ENCODE measurements at places on chromosomes 7 and 10.
A peak's percentile ranks its signal among the peaks of the same experiment; 100 is the strongest.

DNA sequence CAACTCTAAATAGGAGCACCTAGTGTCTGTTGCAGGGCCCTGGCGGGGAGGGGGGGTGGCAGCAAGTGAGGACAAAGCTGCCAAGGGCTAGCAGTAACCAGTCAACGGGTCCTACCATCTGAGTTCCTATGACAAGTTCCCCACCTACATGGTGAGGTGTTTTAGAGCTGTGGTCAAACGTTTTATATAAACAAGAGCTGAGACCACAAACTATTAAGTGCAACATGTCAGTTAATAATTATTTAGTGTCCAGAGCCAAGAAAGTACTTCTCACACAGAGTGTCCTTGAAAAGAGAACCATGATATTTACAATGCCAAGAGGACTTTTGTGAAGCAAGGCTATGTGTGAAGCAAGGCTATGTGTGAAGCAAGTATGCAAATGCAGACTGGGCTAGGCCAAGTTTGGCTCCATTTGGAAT is 434.7 kb downstream of the TNS3 start:
- DNase-seq, result no peak

GRCh38 chr10:110818311-110819256 is 53.1 kb upstream of the PDCD4 start:
- no peak for DNase-seq

- no peak for DNase-seq
Observed at GRCh38 chr7:14069961-14070360, 80.5 kb upstream of the ETV1 start.

- no peak for DNase-seq
Observed at GRCh38 chr7:22320416-22320815, 36.5 kb downstream of the RAPGEF5 start.

DNA sequence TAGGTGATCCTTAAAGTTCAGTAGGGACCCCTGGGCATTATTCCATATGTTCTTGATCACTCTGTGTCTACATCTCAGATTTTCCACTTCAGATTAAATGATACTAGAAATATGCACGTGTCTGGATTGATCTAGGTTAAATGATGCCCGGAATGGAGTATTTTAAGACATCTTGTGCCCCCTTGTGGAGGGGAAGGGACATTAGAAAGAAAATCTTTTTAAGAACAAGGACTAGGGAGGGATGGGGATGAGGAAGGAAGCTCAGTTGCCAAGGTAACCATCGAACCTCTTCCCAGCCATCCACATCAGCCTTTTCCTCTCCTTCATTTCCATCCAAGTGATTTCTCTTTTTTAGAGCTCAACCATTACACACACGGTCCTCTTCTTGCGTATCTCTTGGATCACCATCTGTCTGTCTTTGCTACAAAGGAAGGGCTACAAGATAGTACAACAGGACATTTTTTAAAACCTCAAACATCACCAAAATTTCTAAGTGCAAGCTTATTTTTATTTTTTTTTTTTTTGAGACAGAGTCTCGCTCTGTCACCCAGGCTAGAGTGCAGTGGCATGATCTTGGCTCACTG is 40.5 kb downstream of the PRSS2 start:
- DNase-seq, result no peak

GRCh38 chr10:20976891-20977290 is 79.8 kb upstream of the NEBL start:
- DNase-seq, result no peak

DNA sequence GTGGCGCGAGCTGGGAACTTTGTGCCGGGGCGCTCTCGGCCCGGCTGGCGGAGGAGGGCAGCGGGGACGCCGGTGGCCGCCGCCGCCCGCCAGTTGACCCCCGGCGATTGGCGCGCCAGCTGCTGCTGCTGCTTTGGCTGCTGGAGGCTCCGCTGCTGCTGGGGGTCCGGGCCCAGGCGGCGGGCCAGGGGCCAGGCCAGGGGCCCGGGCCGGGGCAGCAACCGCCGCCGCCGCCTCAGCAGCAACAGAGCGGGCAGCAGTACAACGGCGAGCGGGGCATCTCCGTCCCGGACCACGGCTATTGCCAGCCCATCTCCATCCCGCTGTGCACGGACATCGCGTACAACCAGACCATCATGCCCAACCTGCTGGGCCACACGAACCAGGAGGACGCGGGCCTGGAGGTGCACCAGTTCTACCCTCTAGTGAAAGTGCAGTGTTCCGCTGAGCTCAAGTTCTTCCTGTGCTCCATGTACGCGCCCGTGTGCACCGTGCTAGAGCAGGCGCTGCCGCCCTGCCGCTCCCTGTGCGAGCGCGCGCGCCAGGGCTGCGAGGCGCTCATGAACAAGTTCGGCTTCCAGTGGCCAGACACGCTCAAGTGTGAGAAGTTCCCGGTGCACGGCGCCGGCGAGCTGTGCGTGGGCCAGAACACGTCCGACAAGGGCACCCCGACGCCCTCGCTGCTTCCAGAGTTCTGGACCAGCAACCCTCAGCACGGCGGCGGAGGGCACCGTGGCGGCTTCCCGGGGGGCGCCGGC is 870 bp downstream of the FZD1 start:
- peak; percentile 12 for DNase-seq

GRCh38 chr7:141072548-141073172 is 1.2 kb upstream of the TMEM178B start:
- DNase-seq, result peak; percentile 53

GRCh38 chr10:84200537-84201243 is 6.4 kb downstream of the CDHR1 start:
- DNase-seq, result no peak

- DNase-seq, result no peak
Observed at GRCh38 chr10:114831186-114831867, 9.7 kb downstream of the FHIP2A start.

GRCh38 chr7:142153400-142153799 is 41.9 kb downstream of the MGAM2 start:
- no peak for DNase-seq

DNA sequence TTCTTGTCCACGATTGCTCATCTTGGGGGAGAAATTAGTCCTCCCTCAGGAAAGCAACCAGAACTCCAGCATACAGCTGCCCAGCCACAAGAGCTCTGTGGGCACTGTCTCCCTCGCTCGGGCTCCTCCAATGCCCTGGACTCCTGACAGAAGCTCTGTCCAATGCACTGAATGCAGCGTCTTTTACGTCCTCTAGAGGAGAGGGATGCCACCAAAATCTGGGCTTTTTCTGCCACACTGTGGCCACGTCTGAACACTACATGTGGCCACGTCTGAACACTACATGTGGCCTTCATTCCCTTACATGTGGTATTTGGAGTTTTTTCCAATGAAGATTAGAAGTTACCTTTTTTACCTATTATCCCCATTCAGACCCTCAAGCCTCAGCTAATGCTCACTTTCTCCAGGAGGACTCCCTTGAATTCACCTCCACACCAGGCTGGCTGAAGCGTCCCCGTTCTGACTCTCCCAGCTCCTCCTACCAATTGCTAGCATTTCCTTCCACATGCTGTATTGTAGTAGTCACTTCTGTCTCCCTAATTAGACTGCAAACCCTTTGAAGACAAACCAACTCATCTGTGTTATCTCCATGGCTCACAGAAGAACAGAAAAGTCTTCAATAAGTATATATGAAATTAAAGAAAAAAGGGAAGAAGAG is 134.3 kb upstream of the PDE1C start:
- DNase-seq, result no peak

GRCh38 chr10:93124580-93125318 is 51.1 kb downstream of the CYP26A1 start:
- no peak for DNase-seq

- no peak for DNase-seq
Observed at GRCh38 chr7:151454305-151454704, 14.4 kb upstream of the CRYGN start.

DNA sequence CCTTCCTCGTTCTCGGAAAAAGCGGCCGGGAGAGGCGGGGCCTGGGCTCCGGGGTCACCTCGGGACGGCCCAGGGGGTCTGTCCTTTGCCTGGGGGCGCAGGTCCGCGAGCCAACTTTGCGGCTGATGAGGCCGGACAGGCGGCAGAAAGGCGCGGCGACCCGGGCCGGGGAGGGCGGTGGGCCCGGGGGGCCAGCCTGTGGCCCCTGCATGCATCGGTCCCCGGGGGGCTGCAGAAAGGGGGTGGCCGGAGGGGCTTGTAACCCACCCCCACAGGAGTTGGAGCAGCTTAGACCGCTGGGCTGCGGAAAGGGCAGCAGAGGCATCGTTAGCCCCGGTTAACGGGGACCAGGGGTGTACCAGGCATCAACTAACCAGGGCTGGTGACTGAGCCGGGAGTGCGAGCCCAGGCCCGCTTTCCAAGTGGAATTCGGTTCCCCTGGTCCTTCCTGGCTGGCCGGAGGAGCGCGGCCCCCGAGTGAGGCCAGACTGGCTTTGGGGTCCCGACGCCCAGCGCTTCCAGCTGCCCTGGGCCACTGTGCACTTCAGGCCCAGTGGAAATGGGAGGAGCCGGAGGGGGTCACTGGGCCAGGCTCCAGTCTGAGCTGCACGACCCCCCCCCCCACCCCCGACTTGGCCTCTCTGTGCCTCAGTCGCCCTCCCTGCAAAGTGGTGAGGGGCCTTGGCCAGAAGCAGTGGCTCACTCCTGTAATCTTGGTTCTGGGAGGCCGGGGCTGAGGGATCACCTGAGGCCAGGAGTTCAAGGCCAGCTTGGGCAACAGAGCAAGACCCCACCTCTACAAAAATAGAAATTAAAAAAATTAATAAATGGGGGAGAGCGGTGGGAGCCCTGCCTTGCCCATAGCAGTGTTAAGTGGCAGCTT is 919 bp downstream of the SLC29A4 start:
- DNase-seq, result no peak

GRCh38 chr7:2810682-2811415 is 33.3 kb downstream of the GNA12 start:
- no peak for DNase-seq

DNA sequence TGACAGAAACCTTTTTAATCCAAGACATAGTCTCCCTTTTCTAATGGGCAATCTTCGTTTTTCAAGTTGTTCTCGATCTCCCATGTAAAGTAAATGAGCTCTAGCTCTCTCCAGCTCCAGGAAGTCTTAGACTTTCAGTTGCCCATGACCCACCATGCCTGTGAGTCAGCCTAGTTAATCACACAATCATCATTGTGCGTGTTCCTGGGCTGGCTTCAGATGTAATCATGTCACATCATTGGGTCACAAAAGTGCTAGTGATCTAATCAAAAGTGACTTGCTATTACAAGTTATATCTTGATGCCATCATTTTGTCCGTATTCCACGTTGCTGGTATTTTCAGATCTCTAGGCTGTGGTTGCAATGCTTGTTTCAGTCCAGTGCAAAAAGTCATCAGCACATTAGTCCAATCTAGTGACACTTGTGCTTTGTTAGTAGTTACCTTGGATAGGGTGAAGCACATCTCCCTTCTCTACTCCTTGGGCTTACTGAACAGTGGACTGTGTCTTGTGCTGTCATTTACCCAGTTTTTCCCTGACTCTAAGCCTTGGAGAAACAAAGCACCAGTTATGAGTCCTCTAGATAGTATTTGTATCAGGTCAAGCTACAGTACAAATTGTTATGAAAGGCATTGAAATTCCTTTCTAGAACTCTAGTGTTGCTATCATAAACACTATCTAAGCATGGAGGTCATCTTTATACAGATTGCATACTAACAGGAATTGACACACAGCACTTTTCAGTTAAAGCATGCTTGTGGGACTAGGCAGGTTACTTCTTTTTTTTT is 316.6 kb downstream of the GFRA1 start:
- no peak for DNase-seq

- no peak for DNase-seq
Observed at GRCh38 chr10:46248651-46249146, 38.1 kb upstream of the ANTXRL start.

DNA sequence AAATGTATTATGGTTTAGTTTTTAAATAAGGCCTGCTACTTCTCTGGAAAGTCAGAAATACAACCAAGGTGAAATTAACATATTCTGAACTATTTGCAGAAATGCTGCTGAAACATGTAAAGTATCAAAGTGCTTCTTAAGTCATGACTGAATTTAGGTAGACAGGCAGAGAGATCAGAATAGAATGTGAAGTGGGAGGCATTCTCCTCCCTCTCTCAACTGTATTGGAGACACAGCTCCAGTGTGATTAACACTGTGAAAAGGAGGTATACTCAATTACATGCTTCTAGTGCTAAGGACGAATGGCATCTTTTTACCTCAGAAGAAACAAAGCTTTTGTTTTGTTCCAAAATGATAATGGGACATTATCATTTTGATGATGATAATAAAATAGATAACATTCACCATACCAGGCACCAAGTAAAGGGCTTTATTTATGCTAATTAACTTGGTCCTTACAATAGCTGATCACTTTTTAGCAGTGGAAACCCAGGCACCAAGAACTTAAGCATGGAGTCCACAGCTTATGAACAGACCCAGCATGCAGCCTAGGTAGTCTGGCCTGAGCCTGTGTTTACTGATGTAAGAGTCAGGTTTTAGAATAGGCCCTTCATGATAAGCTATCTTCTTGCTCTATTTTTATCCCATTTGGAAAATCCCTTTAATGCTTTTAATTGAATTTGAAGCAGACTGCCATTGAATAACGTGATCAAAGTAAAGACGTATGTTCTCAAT is 26.0 kb downstream of the PPP1R9A start:
- no peak for DNase-seq

DNA sequence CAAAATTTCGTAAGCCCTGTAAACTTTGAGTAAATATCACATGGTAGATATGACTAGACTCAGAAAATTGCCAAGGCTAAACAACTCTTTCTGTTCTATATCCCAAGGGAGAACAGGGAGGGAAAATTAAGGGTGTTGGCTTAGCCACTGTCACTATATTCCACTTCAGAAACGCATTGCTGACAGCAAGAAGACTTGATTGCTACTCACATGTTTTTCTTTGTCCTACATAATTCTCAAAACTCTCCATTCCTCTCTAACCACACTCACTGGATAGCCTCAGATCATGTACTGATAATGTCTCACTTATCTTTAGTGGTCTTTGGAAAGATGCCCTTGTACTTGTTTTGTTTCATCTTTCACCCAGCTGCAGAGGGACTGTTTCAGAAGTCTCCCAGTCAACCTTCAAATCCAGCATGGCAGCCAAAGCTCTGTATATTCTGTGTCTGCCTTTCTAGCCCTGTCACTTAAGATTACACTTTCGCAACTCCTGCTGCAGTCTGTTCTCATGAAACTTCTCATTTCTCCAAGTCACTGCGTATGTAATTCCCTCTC is 582.4 kb upstream of the FZD8 start:
- DNase-seq, result no peak

- DNase-seq, result no peak
Observed at GRCh38 chr10:71188201-71188600, 24.2 kb upstream of the UNC5B start.

DNA sequence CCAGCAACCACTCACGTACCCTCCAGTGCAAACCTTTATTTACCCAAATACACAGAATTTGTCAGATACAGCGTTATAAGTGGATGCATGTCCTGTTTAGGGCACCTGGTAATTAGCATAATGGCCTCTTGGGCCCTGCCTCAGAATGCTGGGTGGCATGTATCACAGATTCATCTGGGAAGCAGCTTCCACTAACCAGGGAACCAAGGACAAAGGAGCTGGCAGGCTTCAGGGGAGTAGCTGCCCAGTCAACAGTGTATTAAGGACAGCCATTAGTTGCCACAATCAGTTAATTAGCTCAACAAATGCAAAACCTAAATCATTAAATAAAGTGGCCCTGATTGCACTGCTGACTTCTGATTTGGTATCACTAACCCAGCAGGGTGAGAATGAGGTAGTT is 105.7 kb downstream of the RAPGEF5 start:
- DNase-seq, result no peak

- DNase-seq, result no peak
Observed at GRCh38 chr10:99676895-99677294, 17.6 kb downstream of the ENTPD7 start.

GRCh38 chr7:28956608-28957063 is 1.5 kb downstream of the TRIL start:
- peak; percentile 23 for DNase-seq
